Progenitor cell of endocrine pancreas (in vitro differentiated cells): ENCODE measurements at places on chromosomes 12 and 14. TPM values are rescaled to one million over a fixed set of nuclear protein-coding genes. Genes with fewer than 3 reads are reported as not detected.

GRCh38 chr14:87540339-87540738, 452.6 kb downstream of the GALC start:
- no peak overlapping the region for H3K27ac ChIP-seq
- no peak for DNase-seq
- peaks cover 7% of the 10 kb centered on the region for H3K4me1 ChIP-seq
- no peaks in the 10 kb centered on the region for H3K36me3 ChIP-seq
- no peak overlapping the region for H3K4me3 ChIP-seq

GRCh38 chr12:129556082-129556481, 347.7 kb downstream of the TMEM132D start:
- no peaks in the 10 kb centered on the region for H3K36me3 ChIP-seq
- H3K27ac ChIP-seq: no peak overlapping the region
- no peak overlapping the region for H3K4me3 ChIP-seq

L2HGDH gene
- total RNA-seq: 13.1 and 14.4 TPM in 2 replicates

GPR135 gene
- 3.0 and 3.4 TPM in 2 replicates for total RNA-seq

C12orf42 gene
- 0.29 TPM in 1 of 2 replicates, not detected in the other for total RNA-seq

- peaks cover 10% of the 10 kb centered on the region for H3K36me3 ChIP-seq
- H3K27ac ChIP-seq: no peak overlapping the region
- no peak for DNase-seq
Observed at GRCh38 chr14:90677484-90678050, 138.7 kb downstream of the TTC7B start.

DNA sequence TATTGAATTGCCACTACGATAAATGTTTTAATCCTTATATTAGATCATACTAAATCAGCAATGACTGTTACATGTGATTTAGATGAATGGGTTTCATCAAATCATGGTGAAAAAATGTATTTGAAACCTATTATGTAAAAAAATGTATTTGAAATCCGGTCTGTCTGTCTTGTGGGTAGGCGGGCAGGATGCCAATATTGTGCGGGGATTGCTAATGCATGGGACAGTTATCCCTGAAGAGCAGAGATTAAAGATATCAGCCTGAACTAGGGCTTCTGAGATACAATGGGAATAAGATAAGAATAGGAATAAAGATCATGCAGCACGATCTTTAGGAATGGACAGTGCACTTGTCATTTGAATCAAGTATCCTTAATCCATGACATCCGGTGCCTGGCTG, 134.0 kb downstream of the PRKCH start:
- H3K36me3 ChIP-seq: peaks cover 1% of the 10 kb centered on the region
- no peaks in the 10 kb centered on the region for H3K4me1 ChIP-seq

DNA sequence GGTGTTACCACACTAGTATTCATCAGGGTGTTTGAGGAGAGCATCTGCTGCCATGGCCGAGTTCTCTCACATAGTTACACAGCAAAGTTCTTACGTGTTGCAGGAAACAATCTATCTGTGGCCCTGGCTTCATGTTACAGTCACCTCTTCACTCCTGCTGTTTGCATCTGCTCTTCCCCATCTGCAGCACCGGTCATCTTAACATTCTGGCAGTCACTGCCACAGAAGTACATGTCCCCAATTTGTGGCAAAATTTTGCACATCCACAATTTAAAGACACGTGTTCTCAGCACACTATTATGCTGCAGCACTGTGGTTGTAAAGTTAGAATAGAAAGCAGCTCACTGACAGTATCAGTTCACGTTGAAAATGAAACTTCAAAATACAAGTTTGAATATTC, 23.2 kb downstream of the MAPK1IP1L start:
- H3K27ac ChIP-seq: no peak overlapping the region
- no peaks in the 10 kb centered on the region for H3K27me3 ChIP-seq
- H3K4me3 ChIP-seq: no peak overlapping the region

DNA sequence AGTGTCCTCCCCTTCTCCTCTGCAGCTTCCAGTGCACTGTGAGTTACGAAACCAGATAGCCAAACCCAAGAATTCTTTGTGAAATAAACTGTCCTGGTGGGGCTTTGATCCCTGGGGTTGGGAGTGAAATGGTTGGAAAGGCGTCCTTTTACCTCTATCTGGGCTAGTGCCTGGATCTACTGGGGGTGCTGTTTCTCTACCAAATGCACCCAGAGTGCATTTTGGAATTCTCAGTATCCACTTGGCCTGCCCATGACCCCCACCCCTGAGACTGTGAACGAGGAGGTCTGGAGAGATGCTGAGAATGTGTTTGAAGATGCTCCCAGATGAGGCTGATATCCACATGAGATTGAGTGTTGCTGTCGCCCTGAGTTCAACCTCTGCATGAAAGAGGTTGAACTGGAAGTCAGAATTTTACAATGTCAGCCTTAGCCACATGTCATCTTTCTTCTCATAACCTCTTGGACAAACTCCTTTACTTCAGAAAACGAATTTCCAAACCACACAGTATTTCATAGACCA, 87.1 kb upstream of the CLMN start:
- H3K36me3 ChIP-seq: no peaks in the 10 kb centered on the region
- no peak overlapping the region for H3K27ac ChIP-seq
- no peak for DNase-seq
- no peak overlapping the region for H3K4me3 ChIP-seq
- no peaks in the 10 kb centered on the region for H3K4me1 ChIP-seq

GRCh38 chr14:72801836-72802587, 91.9 kb downstream of the DPF3 start:
- H3K27ac ChIP-seq: no peak overlapping the region
- no peak overlapping the region for H3K4me3 ChIP-seq
- DNase-seq: no peak
- H3K36me3 ChIP-seq: no peaks in the 10 kb centered on the region

PPP4R3A gene
- 119 and 120 TPM in 2 replicates for total RNA-seq

MSI1 gene
- total RNA-seq: 122 and 127 TPM in 2 replicates

- H3K27ac ChIP-seq: peak overlapping the region; percentile 79
- H3K36me3 ChIP-seq: no peaks in the 10 kb centered on the region
- H3K4me1 ChIP-seq: peaks cover 33% of the 10 kb centered on the region
- H3K4me3 ChIP-seq: peak overlapping the region; percentile 93
Observed at GRCh38 chr12:88579601-88580050, 645 bp downstream of the KITLG start.

GRCh38 chr14:106633721-106634120, 1107.3 kb downstream of the TMEM121 start:
- H3K27me3 ChIP-seq: no peaks in the 10 kb centered on the region
- peaks cover 7% of the 10 kb centered on the region for H3K36me3 ChIP-seq
- H3K4me3 ChIP-seq: no peak overlapping the region
- no peak for DNase-seq

- no peak for DNase-seq
- no peaks in the 10 kb centered on the region for H3K36me3 ChIP-seq
- no peak overlapping the region for H3K27ac ChIP-seq
- H3K27me3 ChIP-seq: peaks cover 28% of the 10 kb centered on the region
- no peak overlapping the region for H3K4me3 ChIP-seq
Observed at GRCh38 chr12:47754881-47755280, 3.8 kb downstream of the RAPGEF3 start.

- peak overlapping the region; percentile 69 for H3K4me3 ChIP-seq
- H3K27me3 ChIP-seq: no peaks in the 10 kb centered on the region
- DNase-seq: no peak
- H3K27ac ChIP-seq: peak overlapping the region; percentile 86
- H3K36me3 ChIP-seq: peaks cover 17% of the 10 kb centered on the region
Observed at GRCh38 chr12:105334001-105334400, 3.5 kb downstream of the C12orf75 start.

FIGNL2 gene
- total RNA-seq: 44.5 and 46.7 TPM in 2 replicates

GRCh38 chr12:80698847-80699542, 8.4 kb upstream of the MYF6 start:
- H3K36me3 ChIP-seq: no peaks in the 10 kb centered on the region
- H3K4me1 ChIP-seq: peaks cover 16% of the 10 kb centered on the region
- H3K27me3 ChIP-seq: peaks cover 5% of the 10 kb centered on the region
- no peak overlapping the region for H3K4me3 ChIP-seq
- H3K27ac ChIP-seq: no peak overlapping the region
- no peak for DNase-seq

SERPINA4 gene
- 5.9 and 7.3 TPM in 2 replicates for total RNA-seq

FGF23 gene
- 0.14 and 0.40 TPM in 2 replicates for total RNA-seq

- no peak for DNase-seq
- H3K4me1 ChIP-seq: peaks cover 8% of the 10 kb centered on the region
Observed at GRCh38 chr12:132620899-132621656, 2.5 kb downstream of the P2RX2 start.

GRCh38 chr12:116459011-116459875, 99.9 kb upstream of the MAP1LC3B2 start:
- H3K4me3 ChIP-seq: no peak overlapping the region
- no peak for DNase-seq
- H3K36me3 ChIP-seq: no peaks in the 10 kb centered on the region
- H3K4me1 ChIP-seq: no peaks in the 10 kb centered on the region
- peaks cover 20% of the 10 kb centered on the region for H3K27me3 ChIP-seq

WSCD2 gene
- total RNA-seq: not detected in 2 replicates

GPR162 gene
- 5.5 and 6.3 TPM in 2 replicates for total RNA-seq

- H3K27me3 ChIP-seq: no peaks in the 10 kb centered on the region
- no peak overlapping the region for H3K4me3 ChIP-seq
- DNase-seq: no peak
Observed at GRCh38 chr14:102901633-102902032, 20.8 kb upstream of the AMN start.

RERG gene
- 1.8 and 2.2 TPM in 2 replicates for total RNA-seq

GRCh38 chr12:100962086-100962712, 167.6 kb downstream of the ANO4 start:
- DNase-seq: no peak
- no peak overlapping the region for H3K4me3 ChIP-seq
- H3K27me3 ChIP-seq: peaks cover 17% of the 10 kb centered on the region
- no peak overlapping the region for H3K27ac ChIP-seq

DNA sequence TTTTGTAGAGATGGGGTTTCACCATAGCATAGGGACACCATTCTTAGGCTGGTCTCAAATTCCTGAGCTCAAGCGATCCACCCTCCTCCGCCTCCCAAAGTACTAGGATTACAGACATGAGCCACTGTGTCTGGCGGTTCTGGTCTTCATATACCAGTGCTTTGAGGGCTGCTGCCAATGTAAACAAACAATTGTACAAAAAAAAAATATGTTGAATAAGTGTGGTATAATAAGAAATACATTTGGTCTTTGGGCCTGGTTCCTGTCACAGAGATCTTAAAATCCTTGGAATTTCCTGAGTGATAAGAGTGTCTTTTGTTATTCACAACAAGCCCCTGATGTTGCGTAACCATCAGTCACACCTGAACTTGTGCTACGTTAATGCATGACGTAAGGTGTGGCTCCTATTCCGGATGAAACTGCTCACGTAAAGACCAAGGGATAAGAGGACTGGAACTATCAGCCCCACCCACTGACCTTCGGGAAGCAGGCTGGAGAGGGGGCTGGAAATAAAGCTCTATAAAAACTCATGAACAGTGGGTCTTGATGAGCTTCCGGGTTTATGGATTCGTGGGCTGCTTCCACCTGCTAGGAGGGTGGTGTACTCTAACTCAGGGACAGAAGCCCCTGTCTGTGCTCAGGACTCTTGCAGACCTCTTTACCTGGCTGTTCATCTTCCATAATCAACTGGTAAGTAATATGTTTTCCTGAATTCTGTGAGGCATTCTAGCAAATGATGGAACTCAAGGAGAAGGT, 16.5 kb upstream of the RIMKLB start:
- no peaks in the 10 kb centered on the region for H3K27me3 ChIP-seq
- H3K36me3 ChIP-seq: peaks cover 2% of the 10 kb centered on the region
- DNase-seq: no peak

PAWR gene
- 85.7 and 92.3 TPM in 2 replicates for total RNA-seq

GRCh38 chr12:13082861-13083260, 20.6 kb downstream of the GSG1 start:
- peaks cover under 1% of the 10 kb centered on the region for H3K27me3 ChIP-seq
- H3K4me1 ChIP-seq: no peaks in the 10 kb centered on the region
- DNase-seq: no peak
- no peak overlapping the region for H3K4me3 ChIP-seq
- H3K36me3 ChIP-seq: peaks cover 27% of the 10 kb centered on the region

- H3K27ac ChIP-seq: peak overlapping the region; percentile 44
- no peak overlapping the region for H3K4me3 ChIP-seq
- peaks cover 8% of the 10 kb centered on the region for H3K4me1 ChIP-seq
- H3K27me3 ChIP-seq: peaks cover 3% of the 10 kb centered on the region
- DNase-seq: no peak
Observed at GRCh38 chr12:6093764-6094163, 30.7 kb downstream of the VWF start.

GRCh38 chr12:57899010-57899662, 42.2 kb upstream of the ATP23 start:
- no peak overlapping the region for H3K27ac ChIP-seq
- no peaks in the 10 kb centered on the region for H3K36me3 ChIP-seq
- DNase-seq: no peak
- peaks cover 16% of the 10 kb centered on the region for H3K4me1 ChIP-seq

GALNT16 gene
- total RNA-seq: 9.5 and 12.7 TPM in 2 replicates

- H3K27me3 ChIP-seq: peaks cover 42% of the 10 kb centered on the region
- no peak for DNase-seq
- H3K27ac ChIP-seq: no peak overlapping the region
- H3K36me3 ChIP-seq: no peaks in the 10 kb centered on the region
- H3K4me3 ChIP-seq: no peak overlapping the region
Observed at GRCh38 chr12:113005762-113006161, 27.4 kb downstream of the OAS2 start.

DNA sequence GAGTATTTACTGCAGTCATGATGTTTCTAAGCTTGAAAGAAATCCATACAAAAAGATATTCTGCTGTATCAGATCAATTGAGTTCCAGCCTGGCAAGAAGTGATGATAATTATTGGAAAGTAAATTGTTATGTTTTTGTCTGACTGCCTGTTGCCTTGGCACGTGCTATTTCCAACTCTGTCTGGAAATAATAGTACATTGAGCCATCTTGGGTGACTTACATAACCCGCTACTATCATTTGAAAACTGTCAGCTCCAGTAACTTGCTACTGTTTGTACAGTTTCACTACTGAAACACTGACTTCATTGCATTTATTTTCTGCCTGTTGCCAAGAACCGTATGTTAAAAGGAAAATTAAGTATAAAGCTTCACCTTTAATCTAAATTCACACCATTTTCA, 318.6 kb downstream of the ITPR2 start:
- DNase-seq: no peak
- H3K4me3 ChIP-seq: no peak overlapping the region

C12orf54 gene
- not detected in 2 replicates for total RNA-seq

- peak overlapping the region; percentile 50 for H3K4me3 ChIP-seq
- no peaks in the 10 kb centered on the region for H3K36me3 ChIP-seq
- DNase-seq: peak; percentile 16
- peaks cover 23% of the 10 kb centered on the region for H3K27me3 ChIP-seq
Observed at GRCh38 chr12:69284131-69284530, 44.8 kb downstream of the CPSF6 start.

GRCh38 chr14:63175531-63175930, 28.7 kb upstream of the RHOJ start:
- H3K36me3 ChIP-seq: no peaks in the 10 kb centered on the region
- no peak for DNase-seq
- H3K27ac ChIP-seq: no peak overlapping the region

DNA sequence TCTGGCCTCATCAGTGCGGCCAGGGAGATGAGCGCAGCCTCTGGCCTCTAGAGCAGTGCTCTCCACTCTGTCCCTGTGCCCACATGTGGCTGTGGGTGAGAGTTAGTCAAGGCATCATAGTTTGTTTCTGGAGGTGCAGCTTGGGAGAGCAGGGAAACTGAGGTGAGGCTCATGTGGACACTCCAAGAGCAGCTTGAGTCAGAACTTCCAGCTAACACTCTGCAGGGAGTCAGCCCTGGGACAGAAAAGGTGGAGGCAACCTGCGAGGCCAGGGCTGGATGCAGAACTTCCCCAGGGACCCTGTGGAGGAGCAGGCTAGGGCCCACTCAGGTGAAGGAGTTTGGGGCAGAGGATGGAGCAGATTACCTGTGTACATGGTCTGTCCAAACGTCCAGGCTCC, 10.8 kb downstream of the ISCA2 start:
- no peak for DNase-seq
- peaks cover 2% of the 10 kb centered on the region for H3K4me1 ChIP-seq
